ENCODE measurements at places on chromosomes 16 and 17.

GRCh38 chr16:77856438-77857160 is 68.2 kb downstream of the VAT1L start:
- no peak for DNase-seq

DNA sequence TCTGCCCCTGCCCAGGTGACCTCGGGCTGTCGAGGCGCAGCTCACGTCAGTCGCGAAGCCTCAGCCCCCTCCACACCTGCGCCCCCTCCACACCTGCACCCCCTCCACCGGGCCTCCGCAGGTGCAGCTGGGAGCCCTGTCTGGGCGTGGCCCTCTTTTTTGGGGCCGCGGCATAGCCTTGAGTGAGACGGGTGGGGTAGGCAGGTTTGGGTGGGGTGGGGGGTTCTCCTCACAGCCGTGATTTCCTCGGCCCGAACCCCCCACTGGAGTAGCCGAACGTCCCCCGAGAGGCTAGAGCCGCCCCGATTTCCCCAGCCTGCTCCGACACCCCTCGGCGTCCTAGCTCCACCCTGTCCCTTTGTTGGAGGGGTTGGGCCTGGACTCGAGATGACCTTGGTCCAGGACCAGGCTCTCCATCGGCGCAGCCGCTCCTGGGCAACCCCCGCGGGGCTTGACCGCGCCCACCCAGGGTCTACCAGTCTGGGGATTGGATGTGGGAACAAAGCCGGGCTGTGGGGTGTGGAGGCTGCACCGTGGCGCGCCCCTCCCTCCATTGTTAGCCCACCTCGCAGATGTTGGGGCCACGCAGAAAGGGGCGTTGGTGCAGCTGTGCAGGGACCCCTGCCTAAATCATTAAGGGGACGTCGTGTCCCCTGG is 626 bp downstream of the TUBB3 start:
- no peak for DNase-seq

DNA sequence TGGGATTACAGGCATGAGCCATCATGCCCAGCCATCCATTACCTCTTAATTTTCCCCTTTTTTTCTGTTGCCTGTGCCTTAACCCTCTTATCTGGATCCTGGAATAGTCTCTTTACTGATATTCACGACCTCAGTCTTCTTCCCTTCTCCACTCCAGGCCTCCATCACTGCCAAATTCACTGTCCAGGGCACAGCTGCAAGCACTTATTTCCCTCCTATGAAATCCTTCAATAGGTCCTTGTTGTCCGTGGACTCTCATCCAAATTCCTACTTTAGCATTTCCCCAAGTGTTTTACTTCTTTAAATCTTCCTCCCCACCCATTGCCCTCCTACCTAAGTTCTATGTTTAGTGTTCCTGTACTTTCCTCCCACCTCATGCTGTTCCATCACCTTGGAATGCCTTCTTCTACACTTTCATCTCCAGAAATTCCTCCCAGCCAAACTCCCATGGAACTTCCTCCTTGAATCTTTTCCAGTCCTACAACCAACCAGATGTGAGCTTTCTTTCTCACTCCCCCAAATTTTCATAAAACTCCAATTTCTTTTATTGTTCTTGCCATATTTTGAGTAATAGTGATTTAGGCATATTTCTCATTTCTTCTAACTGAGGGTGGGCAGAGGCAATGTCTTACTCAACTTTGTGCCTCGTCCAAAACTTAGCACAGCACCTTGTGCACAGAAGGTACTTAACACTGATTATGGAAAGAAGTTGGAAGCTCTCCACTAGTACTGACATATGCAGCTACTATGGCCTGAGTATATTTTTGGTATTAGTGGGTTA is 35.3 kb downstream of the FAM20A start:
- no peak for DNase-seq

GRCh38 chr16:53912155-53912554 is 208.2 kb downstream of the FTO start:
- peak; percentile 13 for DNase-seq

DNA sequence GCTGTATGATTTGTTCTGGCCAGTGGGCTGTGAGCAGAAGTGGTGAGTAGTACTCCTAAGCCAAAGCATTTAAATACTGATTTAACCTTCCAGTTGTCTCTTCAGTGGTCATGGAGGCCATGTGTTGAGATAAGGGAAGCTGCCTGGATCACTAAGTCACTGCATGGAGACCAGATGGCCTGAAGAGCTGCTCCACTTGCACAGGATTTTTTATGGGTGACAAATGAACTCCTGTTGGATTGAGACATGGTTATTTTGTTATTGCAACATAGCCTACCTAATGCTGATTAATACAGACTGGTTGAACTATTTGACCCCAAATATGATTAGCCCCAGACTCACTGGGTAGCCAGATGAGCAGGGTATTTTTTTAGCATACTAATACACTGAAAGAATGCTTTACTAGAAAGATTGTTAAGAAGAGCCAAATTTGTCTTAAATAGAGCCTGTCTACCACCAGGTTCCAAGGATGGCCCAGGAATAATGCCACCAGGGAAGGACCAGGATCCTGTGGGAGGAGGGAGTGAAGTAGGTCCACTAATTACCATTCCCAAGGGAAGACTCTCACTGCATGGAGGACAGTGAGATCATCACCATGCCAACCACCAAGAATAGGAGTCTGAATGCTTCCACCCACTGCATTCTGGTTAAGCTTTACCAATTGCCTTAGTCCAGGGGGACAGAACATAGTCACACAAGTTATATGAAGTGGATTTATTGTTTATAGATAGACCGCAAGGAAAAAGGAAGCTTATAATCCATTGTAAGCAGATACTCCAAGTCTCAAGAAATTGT is 187.4 kb upstream of the IRX6 start:
- DNase-seq, result no peak

- peak; percentile 62 for DNase-seq
These were observed 19.6 kb upstream of the TNFRSF13B start for GRCh38 chr17:16991349-16992009.

DNA sequence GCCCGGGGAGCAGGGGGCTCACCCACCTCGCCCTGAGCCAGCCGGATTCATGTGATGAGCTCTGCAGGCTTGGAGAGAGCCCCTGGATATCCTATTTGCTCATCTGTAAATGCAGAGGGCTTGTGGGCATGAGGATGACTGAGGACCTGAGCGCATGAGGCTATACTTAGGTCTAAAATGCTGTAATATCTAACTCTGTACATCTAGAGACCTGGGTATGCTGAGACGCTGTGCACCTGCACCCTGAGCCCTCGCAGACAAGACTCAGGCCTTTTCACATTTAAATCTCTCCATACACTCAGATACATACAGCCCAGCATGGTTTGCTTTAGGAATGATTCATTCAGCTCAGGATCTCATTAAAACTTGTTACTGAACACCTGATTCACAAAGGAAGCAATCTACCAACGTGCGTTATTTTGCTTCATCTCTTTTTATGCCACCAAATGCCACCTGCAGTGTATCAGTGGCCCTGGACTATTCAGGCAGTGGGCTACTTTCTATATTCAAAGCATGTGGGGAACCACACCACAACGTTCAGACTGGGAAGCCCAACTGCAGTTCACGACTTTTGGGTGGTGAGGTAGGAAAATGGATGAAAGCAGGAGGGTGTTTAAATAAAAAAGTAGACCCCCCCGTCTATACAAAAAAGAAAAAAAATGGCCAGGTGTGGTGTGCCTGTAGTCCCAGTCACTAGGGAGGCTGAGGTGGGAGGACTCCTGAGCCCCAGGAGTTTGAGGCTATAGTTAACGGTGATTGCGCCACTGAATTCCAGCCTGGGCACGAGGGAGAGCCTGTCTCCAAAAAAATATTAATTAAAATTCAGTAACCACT is 12.0 kb downstream of the USP7 start:
- no peak for DNase-seq

GRCh38 chr17:67558740-67559380 is 158.9 kb upstream of the NOL11 start:
- DNase-seq, result no peak

GRCh38 chr17:11999696-12000095 is 2.4 kb upstream of the ZNF18 start:
- no peak for DNase-seq

DNA sequence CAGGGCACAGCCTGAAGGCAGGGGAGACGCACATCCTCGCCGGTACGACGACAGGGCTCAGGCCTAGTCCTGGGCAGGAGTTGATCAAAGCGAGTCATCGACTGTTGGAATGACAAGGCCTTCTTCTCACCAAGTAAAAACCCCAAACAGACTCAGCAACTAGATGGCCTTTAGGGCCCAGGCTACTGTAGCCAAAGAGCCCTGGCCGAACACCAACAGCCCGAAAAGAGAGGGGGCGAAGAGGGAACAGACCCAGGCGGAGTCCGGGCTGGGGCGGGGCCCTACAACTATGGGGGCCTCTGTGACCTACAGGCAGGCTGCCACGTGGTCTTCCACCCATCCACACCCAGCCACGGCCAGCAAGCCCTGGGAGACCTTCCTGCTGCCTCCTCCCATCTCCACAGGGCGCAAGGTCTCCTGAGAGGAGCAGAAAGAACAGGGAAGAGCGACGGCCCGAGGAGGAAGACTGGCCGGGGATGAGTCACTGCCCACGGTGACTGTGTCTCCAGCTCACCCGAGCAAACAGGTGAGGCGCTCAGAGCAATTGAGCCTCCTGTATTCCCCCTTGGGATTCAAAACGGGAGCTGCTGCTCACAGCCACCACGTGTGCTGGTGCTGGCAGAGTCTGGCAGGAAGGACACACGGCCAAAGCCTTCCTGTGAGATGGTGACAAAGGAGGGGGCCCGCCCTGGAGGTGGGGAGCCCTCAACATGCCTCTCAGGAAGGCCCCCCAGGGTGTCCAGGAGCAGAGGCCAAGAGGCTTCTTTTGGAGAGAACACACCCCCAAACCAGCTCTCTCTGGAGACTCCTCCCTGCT is 17.7 kb downstream of the SLC16A3 start:
- no peak for DNase-seq

DNA sequence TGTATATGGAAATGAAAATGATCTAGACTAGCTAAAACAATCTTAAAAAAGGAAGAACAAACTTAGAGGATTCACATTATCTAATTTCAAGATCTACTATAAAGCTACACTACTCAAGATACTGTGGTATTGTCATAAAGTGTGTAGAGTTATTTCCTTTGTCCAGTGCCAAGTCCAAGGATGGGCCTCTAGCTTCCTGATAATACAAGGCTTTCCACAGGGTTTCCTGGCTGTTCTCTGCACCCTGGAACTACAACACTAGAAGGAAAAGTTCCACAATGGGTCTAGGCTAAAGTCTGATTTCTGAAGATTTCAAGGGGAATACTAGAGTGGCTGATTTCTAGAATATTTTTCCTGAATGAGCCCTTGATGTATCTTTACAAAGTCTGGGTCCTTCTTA is 34.2 kb downstream of the TBC1D3B start:
- no peak for DNase-seq

DNA sequence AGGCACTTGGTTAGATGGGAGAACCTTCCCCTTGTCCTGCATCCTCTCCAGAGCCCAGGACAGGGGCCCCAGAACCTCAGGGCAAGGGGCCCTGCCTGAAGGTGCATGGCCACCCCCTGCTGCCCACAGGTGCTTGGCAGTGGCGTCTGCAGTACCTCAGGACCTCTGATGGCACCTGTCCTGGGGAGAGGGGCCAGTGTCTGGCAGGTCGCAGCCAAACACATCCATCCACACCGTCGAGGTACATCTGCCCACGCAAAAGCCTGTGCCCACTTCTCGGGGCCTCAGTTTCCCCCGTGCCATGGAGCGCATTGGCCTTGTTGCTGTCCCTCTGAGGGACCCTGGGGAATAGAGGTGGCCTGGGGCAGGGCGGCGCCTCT is 9.3 kb downstream of the MAP2K3 start:
- DNase-seq, result no peak

GRCh38 chr17:39863918-39864746 is at the start of gene IKZF3:
Gene IKZF3 (minus strand): TSS chr17:39864312. CDS start chr17:39864126, 186 bp downstream.
- DNase-seq, result peak; percentile 57

- DNase-seq, result no peak
These were observed 6.1 kb downstream of the OR1A1 start for GRCh38 chr17:3213587-3213986.

GRCh38 chr16:6645768-6646568 is 686.7 kb upstream of the RBFOX1 start:
- DNase-seq, result no peak

GRCh38 chr16:83581082-83581481 is 226.7 kb upstream of the HSBP1 start:
- DNase-seq, result no peak

GRCh38 chr16:22710326-22710725 is 103.6 kb upstream of the HS3ST2 start:
- no peak for DNase-seq

- no peak for DNase-seq
These were observed 306.1 kb upstream of the XYLT1 start for GRCh38 chr16:17776888-17777287.

DNA sequence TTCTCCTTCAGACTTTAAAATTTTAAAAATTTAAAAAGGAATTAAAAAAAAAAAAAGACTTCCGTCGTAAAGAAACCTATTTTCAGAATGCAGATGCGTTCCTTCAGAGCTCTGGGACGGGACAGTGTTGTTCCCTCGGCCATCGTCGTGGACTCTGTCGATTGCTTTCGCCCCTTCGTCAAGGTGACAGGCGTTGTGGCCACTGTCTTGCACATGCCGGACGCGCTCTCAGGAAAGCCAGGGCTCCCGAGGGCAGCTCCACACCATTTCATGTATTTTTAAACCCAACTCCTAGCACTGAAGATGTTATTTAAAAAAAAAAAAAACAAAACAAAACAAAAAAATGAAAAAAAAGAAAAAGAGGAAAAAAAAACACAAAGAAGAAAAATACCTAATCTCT is 22.3 kb downstream of the TMC6 start:
- DNase-seq, result no peak

GRCh38 chr17:74524653-74525464 is 6.4 kb downstream of the CD300LB start:
- no peak for DNase-seq

GRCh38 chr16:48911700-48912099 is 301.7 kb upstream of the N4BP1 start:
- DNase-seq, result no peak

GRCh38 chr16:27313422-27314160 is at the start of gene IL4R:
Gene IL4R (plus strand): TSS chr16:27313974. CDS start chr16:27340204, 26,230 bp downstream.
- no peak for DNase-seq
